ENCODE measurements at places on chromosomes 13 and 19.

DNA sequence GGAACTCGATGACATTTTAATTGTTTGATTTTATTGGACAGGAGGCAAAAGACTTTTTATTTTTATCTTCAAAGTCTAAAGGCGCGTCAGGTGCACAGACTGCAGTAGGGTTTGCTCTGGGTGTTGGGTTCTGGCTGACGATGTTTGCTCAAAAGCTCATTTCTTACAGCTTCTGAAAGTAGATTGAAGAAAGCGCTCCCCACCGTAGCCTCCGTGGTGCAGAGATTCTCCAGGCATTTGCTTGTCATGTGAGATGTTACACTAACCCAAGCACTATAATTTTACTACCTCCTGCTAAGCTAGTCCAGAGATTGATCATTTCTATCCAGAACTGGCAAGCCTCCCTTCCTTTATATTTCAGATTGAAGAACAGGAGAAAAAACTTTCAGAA lies 14.5 kb upstream of the ATP11A start:
- DNase-seq, result no peak

DNA sequence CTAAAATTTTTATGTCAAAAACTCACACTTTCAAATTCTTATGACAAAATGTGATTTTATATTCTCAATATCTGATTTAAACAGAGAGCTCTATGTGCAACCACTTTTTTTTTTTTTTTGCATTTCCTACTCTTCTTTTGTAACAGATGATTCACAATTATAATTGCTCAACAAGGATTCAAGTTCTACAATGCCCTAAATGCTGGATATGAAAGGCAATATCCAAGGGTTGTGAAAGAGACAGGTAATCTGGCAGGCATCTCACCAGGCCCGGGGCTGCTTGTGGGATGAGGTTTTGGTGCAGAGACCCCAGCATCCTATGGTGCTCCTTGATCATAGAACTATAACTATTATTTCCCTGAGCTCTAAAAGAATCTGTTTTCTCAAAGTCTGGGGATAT lies 363.6 kb upstream of the NBEA start:
- no peak for DNase-seq

- no peak for DNase-seq
These were observed at the start of gene SLC1A6 for GRCh38 chr19:14979476-14980255. TSS of gene SLC1A6 (minus strand) at chr19:14979864. CDS start at chr19:14972910, 6,954 bp downstream.

- no peak for DNase-seq
These were observed 1189.7 kb downstream of the EFNB2 start for GRCh38 chr13:105345730-105346129.

- DNase-seq, result no peak
These were observed 485.3 kb downstream of the UQCRFS1 start for GRCh38 chr19:28727480-28728159.

DNA sequence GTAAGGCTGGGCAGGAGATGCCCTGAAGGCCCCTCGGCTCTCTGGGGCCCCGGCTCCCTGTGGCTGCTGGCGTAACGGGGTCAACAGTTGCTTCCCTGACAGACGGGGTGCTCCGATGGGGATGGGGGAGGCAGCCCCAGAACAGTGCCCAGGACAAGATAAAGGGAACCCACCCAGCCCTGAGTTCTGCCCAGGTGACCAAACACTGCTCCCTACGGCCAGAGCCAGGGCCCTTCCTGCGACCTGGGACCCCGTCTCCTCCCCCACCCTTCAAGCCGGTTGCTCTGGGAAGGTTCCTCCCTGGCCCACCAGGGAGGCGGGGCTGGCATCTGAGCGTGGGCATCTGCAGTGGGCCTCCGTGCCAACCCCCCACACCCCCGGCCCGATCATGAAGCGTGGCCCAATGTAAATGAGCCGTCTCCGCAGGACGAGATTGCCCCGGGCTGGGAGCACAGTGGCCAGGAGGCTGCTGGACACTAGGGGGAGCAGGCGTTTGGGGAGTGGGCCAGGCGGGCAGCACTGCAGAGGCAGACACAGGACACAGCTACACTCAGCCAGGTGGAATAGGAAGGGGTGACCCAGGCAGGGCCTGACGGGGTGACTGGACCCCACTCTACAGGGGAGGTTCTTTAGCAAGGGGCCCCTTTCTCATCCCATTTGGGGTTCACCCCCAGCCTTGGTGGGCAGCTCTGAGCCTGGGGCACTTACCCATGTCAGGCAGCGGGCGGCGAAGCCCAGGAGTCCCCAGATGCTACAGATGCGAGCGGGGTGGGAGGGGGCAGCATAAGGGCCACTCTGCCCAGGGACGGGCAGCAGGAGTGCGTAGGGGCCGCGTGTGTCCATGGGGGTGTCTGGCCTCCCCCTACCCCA lies 1.2 kb upstream of the NKPD1 start:
- DNase-seq, result no peak

GRCh38 chr13:38577048-38577447 lies 109.8 kb upstream of the FREM2 start:
- no peak for DNase-seq

DNA sequence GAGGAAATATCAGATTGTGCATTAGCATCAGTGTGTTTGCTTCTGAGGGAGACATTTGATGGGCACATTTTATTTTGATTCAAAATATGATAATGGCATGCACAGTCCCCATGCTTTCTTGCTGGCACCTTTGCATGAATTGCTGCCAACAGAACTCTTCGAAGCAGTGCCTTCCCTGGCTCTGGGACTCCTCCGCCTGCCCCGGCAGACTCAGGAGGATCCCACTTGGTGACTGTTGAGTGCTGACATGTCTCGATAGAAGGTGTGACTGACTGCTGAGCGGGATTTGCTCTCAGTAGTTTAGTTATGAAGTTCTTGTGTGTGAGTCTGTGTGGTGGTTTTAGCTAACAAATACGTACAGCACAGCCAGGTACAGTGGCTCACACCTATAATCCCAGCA lies 239.7 kb downstream of the FGF9 start:
- DNase-seq, result no peak

DNA sequence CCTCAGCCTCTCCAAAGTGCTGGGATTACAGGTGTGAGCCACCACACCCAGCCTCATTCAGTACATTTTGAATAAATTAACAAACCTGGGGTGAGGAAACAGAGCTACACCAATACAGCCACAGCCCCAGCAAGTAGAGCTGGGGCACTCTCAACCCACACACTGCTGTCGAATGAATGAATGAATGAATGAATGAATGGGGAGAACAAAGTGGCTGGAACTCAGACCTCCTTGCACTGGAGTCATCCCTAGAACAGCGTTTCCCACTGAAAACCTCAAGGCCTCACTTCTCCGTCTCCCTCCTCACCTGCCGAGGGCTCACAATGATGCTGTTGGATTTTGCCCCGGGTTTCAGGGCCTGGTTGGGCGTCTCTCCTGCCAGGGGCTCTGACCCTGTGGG lies 2.8 kb downstream of the ERCC1 start:
- DNase-seq, result no peak

GRCh38 chr19:41420101-41420880 lies 6.9 kb downstream of the B3GNT8 start:
- DNase-seq, result no peak

DNA sequence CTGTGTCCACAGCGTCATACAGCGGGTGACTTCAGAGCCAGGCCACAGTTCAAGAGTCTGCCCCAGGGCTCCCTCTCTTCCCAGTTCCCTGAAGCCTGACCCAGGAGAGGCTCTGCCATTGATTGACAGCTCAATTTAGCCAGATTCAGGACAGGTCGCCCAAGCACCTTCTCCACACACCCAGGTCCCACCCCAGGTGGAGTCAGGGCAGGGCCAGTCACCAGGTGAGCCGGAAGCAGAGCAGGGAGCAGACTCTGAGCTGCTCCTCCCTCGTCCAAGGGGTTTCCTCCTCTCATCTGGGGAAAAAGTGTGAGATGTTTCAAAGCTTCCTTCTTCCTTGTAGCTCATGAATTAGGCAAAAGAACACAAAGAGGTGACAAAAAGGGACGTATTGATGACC lies 5.6 kb downstream of the CEACAM7 start:
- DNase-seq, result no peak

DNA sequence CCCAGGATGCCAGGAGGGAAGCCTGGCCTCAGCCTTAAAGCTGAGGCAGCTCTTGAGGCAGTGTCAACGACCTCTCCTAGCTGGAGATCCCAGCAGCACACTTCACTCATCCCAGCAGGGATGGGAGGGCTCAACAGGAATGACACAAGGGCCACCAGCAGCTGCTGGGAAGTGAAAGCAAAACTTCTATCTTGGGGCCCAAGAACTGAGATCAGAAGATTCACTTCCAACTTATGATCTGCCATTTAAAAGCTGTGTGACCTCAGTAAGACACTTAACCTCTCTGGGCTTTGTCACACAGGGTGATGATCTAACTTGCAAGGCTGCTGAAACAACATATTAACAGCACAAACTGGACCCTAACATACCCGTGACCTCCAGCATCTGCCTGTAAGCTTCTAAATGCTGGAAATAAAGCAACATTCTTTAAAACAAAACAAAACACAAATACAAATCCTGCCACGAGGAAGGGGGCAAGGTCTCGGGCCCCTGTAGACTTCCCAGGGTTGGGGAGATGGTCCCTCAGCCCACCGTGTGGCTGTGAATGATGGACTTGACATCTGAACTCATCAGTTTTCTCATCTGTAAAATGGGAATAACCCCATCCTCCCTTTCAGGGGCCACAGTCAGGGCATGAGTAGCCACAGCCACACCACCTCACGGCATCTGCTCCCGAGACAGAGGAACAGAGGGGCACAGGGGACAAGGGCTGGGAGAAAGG lies 22.7 kb downstream of the ELL start:
- DNase-seq, result no peak

GRCh38 chr19:1272423-1273262 lies 2.7 kb upstream of the FAM174C start:
- DNase-seq, result no peak

DNA sequence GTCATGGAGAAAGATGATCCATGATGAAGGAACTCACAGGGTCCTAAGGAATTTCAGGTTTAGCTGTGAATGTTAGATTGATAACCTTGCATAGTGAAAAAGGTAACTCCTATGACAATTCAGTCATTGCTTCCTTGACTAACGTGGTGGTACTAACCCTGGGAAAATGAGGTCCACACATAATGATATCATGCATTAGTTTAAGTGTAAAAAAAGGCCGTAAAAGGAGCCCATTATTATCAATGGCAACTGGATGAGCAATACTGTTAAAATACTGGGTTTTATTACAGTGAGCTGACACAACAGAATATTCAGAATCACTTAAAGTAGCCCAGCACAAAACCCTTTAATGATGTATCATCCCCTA lies 515.4 kb downstream of the DCT start:
- DNase-seq, result no peak

- DNase-seq, result no peak
These were observed 290.9 kb upstream of the MAB21L1 start for GRCh38 chr13:35767256-35767976.

DNA sequence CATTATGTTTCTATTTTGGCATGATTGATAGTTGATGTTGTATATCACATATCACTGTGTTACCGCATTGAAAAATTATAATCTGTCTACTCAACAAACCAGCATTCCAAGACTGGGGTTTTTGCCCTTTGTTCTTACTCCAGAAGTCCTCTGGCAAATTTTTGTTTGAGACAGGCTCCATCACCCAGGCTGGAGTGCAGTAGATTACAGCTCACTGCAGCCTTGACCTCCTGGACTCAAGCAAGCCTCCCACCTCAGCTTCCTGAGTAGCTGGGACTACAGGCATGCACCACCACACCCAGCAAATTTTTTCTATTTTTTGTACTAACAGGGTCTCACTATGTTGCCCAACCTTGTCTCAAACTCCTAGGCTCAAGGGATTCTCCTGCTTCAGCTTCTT lies 741.0 kb downstream of the PCDH9 start:
- no peak for DNase-seq

GRCh38 chr13:49409008-49409407 lies 34.9 kb downstream of the CAB39L start:
- DNase-seq, result no peak

DNA sequence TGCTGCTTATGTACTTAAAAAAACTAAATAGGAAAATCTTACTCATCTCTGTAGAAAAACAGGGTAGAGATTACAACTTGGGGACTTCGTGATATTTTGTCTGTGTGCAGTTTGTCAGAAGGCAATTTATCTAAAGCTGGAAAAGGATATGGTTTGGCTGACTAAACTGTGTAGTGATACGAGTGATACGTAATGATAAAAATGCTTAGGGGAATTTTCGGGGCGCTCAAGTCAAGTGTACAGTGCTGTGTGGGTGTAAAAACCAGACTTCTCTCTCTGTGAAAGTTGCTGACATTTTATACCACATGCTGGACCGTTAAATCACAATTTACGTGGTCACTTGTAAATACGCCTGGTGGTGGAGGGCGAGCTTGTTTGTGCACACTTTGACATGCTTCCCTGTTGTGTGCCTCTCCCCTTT lies 221.7 kb downstream of the KCNRG start:
- DNase-seq, result no peak

DNA sequence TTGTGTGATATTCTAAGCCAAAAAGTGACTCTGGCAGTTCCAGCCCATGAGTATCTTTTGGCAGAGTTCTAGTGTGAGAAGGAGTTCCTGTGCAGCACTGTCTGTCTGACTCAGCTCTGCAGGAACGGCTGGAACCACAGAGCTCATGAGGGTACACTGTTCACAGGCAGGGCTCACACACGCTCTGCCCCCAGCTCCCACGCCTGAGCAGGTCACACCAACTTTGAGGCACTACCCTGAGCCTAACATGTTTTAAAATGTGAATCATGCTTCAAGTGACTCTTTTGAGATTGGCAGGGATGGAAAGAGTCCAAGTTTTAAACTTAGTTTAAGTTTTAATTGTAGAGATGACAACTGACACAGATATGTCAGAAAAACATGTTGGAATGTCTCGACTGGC lies 1203.3 kb downstream of the UQCRFS1 start:
- DNase-seq, result no peak

- no peak for DNase-seq
These were observed 55.4 kb upstream of the ADGRE5 start for GRCh38 chr19:14325863-14326262.

DNA sequence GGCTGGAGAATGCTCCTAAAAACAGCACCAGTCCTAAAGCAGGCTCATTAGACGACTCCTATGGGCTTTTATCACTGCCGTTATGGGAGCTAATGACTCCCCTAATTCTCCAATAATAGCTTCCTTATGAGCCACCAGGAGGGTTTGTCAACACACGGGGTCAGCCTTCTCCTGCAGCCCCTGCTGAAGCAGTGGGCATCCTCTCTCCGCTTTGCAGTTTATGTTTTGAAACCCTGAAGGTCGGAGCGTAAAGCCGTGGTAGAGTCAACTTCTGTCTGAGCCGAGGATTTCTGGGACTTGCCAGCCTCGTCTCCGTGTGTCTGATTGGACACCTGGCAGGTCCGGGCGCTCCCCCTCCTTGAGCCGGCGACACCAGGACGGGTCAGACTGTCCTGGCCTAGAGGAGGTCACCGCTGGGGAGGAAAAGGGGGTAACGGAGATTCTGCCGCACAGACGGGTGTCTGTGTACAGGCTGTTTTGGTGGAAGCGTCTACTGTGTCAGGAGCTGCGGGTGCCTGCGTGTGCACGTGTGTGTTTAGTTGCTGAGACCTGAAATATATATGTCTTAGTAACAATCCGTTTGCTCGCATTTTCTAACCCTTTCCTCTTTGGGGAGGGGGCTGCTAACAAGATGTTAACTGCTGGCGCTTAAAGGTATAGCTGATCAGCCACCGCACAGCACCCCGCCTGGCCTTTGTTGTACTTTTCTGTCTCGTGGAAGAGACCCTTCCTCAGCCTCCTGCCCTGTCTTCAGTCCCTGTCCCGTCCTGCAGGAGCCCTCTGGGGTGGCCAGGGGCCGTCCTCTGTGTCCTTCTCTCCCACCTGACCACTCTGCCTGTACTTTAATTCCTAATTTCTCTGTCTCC lies 1.9 kb downstream of the KDM4B start:
- DNase-seq, result no peak
